Heart right ventricle (tissue), 16 donors: ENCODE measurements at places on chromosomes 1 and 21.
A peak's percentile ranks its signal among the peaks of the same experiment; 100 is the strongest.

DNA sequence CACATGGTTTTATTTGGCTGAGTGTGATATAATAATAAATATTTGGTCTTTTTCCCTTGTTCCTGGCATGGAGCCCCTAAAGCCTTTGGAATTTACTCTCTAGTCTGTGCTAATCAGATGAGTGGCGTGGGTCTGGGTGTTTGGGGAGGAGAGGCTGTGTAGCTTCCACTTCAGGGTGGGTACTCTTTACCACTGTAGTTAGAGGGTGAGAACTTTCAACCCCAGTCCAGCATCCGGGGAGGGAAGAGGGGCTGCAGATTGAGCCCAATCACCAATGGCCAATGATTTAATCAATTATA, 20.0 kb downstream of the USP25 start:
- H3K4me3 ChIP-seq: no peak overlapping the region
- no peak overlapping the region for H3K27ac ChIP-seq
- H3K4me1 ChIP-seq: peaks cover 29% of the 10 kb centered on the region
- no peaks in the 10 kb centered on the region for H3K27me3 ChIP-seq
- no peak for DNase-seq

- H3K4me1 ChIP-seq: no peaks in the 10 kb centered on the region
- no peak overlapping the region for H3K27ac ChIP-seq
- DNase-seq: no peak
- H3K4me3 ChIP-seq: no peak overlapping the region
- no peaks in the 10 kb centered on the region for H3K27me3 ChIP-seq
Observed at GRCh38 chr1:119795261-119796200, 15.7 kb downstream of the REG4 start.

DNA sequence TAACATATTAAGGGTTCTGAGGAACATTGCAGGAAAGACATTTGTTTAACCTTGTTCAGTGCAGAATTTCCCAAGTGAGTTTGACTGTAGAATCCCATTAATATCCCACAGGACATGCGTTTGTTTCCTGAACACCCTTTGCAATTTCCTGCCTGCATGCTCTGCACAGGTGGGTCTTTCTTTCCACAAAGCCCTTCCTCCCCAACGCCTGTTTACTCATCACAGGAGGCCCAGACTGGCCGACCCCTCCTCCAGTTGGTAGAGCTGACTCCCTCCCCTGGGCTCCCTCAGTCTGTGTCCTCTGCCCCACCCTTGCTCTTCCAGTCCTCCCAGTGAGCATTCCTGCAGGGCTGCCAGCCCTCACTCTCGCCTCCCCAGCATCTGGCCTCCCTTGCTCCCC, 47.5 kb upstream of the CTPS1 start:
- H3K27me3 ChIP-seq: no peaks in the 10 kb centered on the region
- no peak overlapping the region for H3K4me3 ChIP-seq
- DNase-seq: peak; percentile 12

- no peaks in the 10 kb centered on the region for H3K4me1 ChIP-seq
- no peaks in the 10 kb centered on the region for H3K36me3 ChIP-seq
- no peak overlapping the region for H3K27ac ChIP-seq
- no peak overlapping the region for H3K4me3 ChIP-seq
Observed at GRCh38 chr1:53601031-53601745, 137.8 kb downstream of the GLIS1 start.

DNA sequence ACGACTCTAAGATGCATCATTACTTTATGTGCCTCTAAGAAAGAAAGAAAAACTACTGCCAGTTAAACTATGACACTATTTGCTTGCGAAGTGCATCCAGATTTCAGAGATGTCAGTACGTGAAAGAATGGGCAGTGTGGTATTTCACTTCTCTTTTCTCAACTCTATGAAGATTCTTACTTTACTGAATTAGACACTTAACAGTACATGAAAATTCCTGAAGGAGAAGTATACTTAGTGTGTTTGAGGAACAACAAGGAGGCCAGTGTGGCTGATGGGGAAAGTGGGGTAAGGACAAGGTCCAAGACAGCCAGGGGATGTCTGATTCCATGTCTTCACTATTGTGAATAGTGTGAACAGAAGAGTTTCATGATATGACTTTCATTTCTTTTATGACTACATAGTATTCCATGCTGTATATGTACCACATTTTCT, 53.9 kb upstream of the HSD17B7 start:
- no peak overlapping the region for H3K4me3 ChIP-seq
- H3K36me3 ChIP-seq: no peaks in the 10 kb centered on the region
- no peaks in the 10 kb centered on the region for H3K27me3 ChIP-seq
- H3K27ac ChIP-seq: no peak overlapping the region
- peaks cover 7% of the 10 kb centered on the region for H3K4me1 ChIP-seq

DNA sequence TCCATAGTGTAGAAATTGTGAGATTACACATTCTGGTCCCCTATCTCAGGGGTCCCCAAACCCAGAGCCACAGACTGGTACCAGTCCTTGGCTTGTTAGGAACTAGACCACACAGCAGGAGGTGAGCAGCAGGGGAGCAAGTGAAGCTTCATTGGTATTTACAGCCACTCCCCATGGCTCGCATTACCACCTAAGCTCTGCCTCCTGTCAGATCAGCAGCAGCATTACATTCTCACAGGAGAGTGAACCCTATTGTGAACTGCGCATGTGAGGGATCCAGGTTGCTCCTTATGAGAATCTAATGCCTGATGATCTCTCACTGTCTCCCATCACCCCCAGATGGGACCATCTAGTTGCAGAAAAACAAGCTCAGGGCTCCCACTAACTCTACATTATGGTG, 229.7 kb upstream of the IRF2BP2 start:
- no peak overlapping the region for H3K4me3 ChIP-seq
- peaks cover 7% of the 10 kb centered on the region for H3K4me1 ChIP-seq
- H3K27ac ChIP-seq: no peak overlapping the region
- no peak for DNase-seq

- H3K4me1 ChIP-seq: no peaks in the 10 kb centered on the region
- H3K4me3 ChIP-seq: no peak overlapping the region
- H3K36me3 ChIP-seq: no peaks in the 10 kb centered on the region
- DNase-seq: no peak
Observed at GRCh38 chr1:91553177-91553591, 52.5 kb downstream of the CDC7 start.

DNA sequence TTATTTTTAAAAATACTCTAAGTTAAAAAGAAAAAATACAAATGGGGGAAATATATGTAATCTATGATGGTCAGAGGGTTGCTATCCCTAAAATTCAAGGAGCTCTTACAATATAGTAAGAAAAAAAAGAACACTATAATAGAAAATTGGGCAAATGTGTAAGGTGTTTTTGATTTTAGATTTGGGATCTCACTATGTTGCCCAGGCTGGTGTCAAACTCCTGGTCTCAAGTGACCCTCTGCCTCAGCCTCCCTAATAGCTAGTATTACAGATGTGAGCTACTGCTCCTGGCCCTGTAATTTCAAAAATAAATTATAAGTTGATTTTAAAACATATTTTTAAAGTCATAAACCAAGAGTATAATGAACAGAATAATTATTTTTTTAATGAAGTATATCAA, 45.9 kb downstream of the CDC42BPA start:
- no peak for DNase-seq
- peaks cover 22% of the 10 kb centered on the region for H3K4me1 ChIP-seq
- no peaks in the 10 kb centered on the region for H3K27me3 ChIP-seq
- H3K27ac ChIP-seq: no peak overlapping the region
- no peak overlapping the region for H3K4me3 ChIP-seq
- H3K36me3 ChIP-seq: no peaks in the 10 kb centered on the region

DNA sequence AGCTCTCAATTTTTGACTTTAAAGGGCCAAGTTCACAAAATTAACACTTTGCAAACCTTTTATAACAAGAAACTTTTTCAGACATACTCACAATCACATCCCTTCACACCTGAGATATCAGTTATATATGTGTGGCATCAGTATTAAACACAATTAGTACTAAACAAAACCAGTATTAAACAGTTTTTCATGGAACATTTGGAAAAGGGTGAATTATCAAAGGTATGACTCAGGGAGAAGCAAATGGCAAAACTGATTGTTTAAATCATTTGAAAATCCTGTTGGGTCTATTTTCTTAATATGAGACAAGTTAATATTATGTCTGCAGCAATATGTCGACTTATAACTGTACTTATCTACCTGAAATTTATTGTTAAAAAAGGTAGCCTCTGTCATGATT, 587.3 kb downstream of the NEGR1 start:
- no peaks in the 10 kb centered on the region for H3K36me3 ChIP-seq
- H3K4me1 ChIP-seq: no peaks in the 10 kb centered on the region
- no peak overlapping the region for H3K4me3 ChIP-seq

DNA sequence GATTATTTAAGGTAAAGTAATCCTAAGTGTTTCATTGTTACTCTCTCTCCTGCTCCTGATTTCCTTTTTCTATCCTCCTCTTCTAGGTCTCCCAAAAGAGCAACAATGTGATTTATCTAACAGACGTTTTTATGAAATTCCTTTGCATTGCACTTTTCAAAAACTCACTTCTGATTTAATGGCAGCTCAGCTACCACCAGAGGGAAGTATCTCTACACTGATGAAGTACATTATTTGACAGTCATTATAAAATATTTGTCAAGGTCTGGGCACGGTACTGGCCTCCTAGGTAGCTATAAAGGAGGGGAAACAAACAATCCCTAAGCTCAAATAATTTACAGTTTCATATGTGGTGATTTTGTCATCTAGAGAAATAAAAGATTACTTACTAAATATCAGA, 15.6 kb downstream of the TMPRSS15 start:
- DNase-seq: no peak
- H3K36me3 ChIP-seq: no peaks in the 10 kb centered on the region
- H3K4me1 ChIP-seq: no peaks in the 10 kb centered on the region

DNA sequence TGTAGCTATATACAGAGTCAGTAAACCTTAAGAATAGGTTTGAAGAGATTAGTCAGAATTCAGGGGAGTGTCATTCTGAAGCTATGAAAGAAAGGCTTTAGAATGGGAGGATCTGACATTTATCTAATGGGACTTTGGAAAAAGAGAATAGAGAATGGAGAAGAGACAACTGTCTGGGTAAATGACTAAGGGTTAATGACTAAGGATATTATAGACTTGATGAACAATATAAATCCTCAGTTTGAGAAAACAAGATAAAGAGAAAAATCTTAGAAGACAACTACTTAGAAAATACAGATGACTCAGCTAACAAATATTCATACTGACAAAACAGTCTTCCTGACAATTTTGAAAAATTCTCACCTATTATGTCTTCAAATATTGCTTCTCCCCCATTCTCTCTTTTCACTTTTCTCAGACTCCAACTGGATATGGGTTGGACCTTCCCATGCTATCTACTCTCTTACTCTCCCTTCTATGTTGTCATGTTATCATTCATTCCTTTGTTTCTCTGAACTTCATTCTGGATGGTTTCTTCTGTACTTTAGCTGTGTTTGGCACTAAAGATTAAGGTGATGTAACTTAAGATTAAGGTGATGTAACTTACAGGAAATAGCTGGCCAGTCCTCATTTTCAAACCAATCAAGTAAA, 20.4 kb downstream of the SLC16A1 start:
- peaks cover 27% of the 10 kb centered on the region for H3K4me1 ChIP-seq
- H3K4me3 ChIP-seq: no peak overlapping the region
- no peaks in the 10 kb centered on the region for H3K27me3 ChIP-seq
- no peaks in the 10 kb centered on the region for H3K36me3 ChIP-seq

DNA sequence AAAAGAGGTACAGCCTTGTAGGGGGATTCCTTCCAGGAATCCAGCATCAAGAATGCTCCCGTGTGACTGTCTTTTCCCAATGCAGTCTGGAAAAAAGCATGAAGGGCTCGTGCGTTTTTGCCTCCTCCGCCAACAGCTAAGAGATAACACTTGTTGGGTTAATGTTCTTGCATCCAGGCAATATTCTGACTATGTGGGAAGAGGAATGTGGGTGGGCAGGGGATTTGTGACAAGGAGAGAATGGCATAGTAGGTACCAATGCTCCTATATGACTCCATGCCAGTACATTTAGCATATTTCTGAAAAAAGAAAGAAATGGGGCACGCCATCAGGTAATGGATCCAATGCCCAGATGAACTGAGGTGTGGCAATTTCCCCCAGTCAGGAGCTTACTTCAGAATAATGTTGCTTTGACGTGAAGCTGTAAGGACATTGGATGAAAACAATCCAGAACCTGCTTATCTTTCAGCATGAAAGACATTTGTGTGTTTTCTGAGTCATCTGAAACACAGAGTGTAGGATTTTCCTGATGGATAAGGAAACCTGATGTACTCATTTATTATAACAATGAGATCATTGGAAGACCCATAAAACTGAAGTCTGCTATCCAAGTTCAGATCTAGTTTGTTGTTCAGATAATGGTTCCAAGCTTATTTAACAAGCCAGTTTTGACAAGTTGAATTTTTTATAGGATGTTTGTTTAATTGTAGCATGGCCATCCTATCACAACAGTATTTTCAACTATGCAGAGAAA, 105.5 kb downstream of the LYPLAL1 start:
- H3K27ac ChIP-seq: no peak overlapping the region
- no peak for DNase-seq
- H3K27me3 ChIP-seq: no peaks in the 10 kb centered on the region
- no peaks in the 10 kb centered on the region for H3K36me3 ChIP-seq

- DNase-seq: no peak
- peaks cover 18% of the 10 kb centered on the region for H3K4me1 ChIP-seq
- H3K27ac ChIP-seq: peak overlapping the region; percentile 81
- no peaks in the 10 kb centered on the region for H3K27me3 ChIP-seq
- H3K4me3 ChIP-seq: peak overlapping the region; percentile 94
- peaks cover 12% of the 10 kb centered on the region for H3K36me3 ChIP-seq
Observed at GRCh38 chr1:11680270-11681070, 478 bp downstream of the MAD2L2 start.

- DNase-seq: no peak
- no peak overlapping the region for H3K4me3 ChIP-seq
- H3K27ac ChIP-seq: no peak overlapping the region
- H3K4me1 ChIP-seq: peaks cover 22% of the 10 kb centered on the region
- H3K36me3 ChIP-seq: no peaks in the 10 kb centered on the region
Observed at GRCh38 chr1:28927648-28928313, 13.4 kb downstream of the EPB41 start.

DNA sequence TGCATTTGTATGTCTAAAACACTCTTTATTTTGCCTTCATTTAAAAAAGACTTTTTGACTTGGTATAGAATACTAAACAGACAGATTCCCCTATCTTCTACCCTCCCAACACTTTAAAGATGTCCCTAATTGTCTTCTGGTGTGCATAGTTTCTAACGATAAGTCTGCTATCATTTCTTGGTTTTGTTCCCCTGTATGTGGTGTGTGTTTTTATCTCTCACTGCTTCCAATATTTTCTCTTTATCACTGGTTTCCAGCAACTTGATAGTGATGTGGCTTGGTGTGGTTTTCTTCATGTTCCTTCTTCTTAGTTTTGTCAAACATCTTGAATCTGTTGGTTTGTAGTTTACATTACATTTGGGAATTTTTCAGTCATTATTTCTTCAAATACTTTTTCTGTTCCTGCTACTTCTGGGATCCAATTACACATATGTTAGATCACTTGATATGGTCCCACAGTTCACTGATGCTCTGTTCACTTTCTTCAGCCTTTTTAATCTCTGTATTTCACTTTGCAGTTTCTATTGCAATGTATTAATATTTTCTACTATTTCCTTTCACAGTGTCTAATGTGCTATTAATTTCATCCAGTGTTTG, 23.2 kb downstream of the F5 start:
- H3K36me3 ChIP-seq: no peaks in the 10 kb centered on the region
- peaks cover 6% of the 10 kb centered on the region for H3K4me1 ChIP-seq
- H3K27me3 ChIP-seq: no peaks in the 10 kb centered on the region
- no peak overlapping the region for H3K4me3 ChIP-seq
- DNase-seq: no peak

- no peak overlapping the region for H3K27ac ChIP-seq
- no peaks in the 10 kb centered on the region for H3K36me3 ChIP-seq
- DNase-seq: no peak
- no peak overlapping the region for H3K4me3 ChIP-seq
- no peaks in the 10 kb centered on the region for H3K4me1 ChIP-seq
Observed at GRCh38 chr1:79353224-79353623, 346.7 kb upstream of the ADGRL4 start.
